ENCODE measurements at places on chromosomes 4 and X.

DNA sequence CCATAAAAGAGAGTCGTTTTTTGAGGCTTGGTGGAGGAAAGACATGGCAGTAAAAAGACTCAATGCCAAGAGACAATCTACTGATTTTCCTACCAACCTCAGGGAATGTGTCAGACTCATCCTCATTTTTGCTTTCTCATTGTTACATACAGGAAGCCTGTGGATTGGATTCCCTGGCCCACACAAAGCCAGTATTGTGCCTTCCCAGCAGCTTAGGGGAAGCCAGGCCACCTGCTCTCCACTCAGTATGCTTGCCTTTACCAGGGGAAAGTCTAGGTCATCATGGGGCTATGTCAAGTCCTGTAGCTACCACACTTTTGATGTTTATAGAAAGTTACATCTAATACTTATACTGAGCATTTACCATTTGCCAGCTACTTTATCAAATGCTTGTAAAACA lies 11.0 kb downstream of the BMX start:
- no peak for DNase-seq

DNA sequence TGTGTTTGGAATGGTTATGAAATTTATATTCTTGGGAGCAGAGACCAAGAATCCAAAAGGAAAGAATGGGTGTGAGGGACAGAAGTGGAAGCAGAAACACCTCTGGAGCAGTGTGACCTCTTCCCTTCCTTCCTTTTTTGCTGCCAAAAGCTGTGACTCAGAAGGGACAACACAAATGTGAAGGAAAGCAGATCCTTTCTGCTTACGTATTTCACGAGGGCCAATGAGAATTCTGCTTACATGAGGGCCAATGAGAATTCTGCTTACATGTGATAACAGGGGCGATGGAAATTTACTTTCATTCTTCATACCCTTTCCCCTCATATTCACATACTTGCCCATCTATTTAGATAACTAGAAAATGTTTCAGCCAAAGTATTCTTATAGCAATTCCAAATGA lies 404.6 kb downstream of the PRDM5 start:
- DNase-seq, result no peak

GRCh38 chr4:70833675-70834074 lies 6.0 kb downstream of the GRSF1 start:
- DNase-seq, result no peak

GRCh38 chr4:56743550-56743949 lies 62.5 kb upstream of the HOPX start:
- no peak for DNase-seq
